Eye (tissue), 1 donor: ENCODE measurements at places on chromosomes 3 and 15.
A peak's percentile ranks its signal among the peaks of the same experiment; 100 is the strongest.

GRCh38 chr3:87002346-87002745 lies 11.4 kb upstream of the VGLL3 start:
- DNase-seq = no peak

DNA sequence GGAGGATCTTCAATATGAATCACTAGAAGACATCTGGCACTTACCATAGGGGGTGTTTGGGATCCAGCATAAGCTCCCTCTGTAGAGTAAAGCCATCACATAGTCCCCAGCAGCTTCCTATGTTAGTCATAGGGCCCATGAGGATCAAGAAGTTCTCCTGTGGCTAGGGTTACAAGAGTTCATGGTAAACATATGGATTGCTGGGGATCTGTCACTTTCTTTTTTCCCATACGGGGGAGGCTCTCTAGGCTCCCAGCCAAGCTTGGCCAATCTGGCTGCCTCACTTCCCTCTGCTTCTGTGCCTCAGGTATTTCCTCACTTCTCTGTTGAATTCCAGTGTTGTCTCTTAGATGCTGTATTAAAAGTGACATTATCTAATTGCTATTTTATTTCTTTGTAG lies 597.9 kb downstream of the PDCD6IP start:
- no peak for DNase-seq

GRCh38 chr15:22891426-22892210 lies 53.2 kb downstream of the NIPA2 start:
- DNase-seq = no peak

GRCh38 chr3:129106866-129107565 lies 14.6 kb downstream of the RAB43 start:
- DNase-seq = no peak

- no peak for DNase-seq
These were observed 28.7 kb upstream of the TMEM45A start for GRCh38 chr3:100463646-100464155.

DNA sequence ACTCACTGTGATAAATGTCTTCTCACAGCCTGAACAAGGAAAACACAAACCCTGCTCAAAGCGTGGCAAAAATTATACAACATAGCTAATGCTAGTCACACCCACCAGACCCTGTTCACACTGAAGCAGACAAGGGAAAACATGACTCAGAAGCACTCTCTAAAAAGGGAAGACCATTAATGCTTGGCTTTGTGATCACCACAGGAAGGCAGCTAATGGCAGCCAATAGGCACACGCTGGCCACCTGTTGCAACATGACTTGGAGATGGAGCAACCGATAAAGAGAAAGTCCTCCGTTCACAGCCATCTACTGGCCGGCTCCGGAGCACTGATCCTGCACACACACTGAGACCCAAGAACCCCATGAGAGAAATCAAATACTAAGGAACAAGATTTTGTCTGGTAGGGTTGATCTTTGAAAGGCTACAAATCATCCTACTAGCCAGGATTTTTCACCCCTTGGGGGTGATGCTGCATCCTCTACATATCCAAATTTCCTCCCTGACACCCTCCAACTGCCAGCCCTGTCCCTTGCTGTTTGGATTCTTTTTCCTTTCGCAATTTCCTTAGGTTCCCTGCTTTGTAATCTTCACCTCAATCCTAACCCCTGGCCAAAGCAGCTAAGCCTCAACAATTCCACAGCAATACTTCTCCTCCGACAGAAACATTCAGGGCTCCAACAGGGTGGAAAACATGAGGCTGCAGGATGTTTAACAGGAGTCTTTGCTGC lies 3.2 kb downstream of the ZXDC start:
- peak; percentile 41 for DNase-seq

DNA sequence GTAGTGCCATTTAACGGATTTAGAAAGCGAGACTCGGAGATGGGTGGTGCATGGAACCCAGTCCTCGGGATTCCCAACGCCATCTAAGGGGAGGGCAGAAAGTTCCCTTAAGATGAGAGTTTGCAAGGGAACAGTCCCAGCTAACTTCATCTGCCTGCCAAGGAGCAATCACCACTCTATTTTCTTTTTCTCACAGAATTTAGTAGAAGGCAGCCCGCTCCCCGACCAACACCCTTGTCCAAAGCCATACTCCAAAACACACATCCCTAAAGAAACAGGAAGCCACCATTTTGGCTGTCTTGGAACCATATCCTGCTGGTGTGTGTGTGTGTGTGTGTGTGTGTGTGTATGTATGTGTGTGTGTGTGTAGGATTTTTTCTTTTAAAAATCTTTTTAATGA lies 7.1 kb upstream of the FGD5 start:
- DNase-seq = peak; percentile 28

DNA sequence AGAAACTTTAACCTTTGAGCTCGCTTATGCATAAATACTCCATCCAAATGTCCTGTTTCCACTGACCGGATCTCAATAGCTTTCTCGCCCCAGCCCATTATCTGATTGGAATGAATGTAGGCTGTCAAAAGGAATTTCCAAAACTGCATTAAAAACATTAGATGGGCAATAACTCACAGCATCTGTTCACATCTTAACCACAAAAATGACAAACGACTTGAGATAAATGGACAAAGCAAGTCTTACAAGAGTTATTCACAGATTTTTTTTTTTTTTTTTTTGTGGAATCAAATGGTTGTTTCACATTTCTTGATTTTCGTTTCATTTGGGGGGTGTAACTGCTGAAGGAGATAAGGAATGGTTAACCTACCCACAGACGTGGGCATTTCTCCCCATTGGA lies 39.7 kb upstream of the SLC2A2 start:
- no peak for DNase-seq

DNA sequence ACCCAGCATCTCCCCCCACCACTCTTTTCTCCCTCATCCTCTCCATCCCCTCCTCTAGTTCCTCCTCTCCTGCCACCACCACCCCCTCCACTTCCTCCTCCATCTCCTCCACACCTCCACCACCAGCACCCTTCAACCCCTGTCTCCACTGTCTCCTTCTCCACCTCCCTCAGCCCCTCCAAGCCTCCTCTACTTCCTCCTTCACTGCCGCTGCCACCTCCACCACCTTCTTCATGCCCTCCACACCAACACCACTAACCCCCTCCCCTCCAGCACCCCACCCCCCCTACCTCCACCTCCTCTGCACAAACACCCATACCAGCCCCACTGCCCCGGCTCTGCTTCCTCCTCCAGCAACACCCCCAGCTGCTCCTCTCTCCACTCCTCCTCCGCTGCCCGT lies 88.0 kb downstream of the HES1 start:
- no peak for DNase-seq

GRCh38 chr3:167671878-167672427 lies 18.2 kb upstream of the WDR49 start:
- no peak for DNase-seq

- no peak for DNase-seq
These were observed 78.4 kb downstream of the AKAP13 start for GRCh38 chr15:85458764-85459163.

DNA sequence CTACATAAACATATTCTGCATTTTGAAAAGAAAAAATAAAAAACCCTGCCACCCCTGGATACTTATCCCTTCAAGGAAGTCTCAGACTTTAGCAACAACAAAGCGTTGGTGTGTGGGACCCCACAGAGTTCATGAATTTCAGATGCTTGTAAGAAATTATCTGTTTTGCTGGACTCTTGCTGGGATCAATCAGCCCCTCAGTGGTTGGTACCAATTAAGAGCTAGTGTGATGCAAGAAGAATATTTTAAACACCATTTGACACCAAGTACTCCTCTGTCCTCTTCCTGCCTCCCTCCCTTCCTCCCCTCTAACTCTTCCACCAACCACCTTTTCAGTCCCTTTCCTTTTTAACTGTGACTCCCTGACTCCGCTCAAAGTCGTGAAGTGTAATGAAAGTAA lies 51.5 kb downstream of the SST start:
- DNase-seq = no peak
